A549 treated with dexamethasone at 1 μM for 4 hours (cell line): ENCODE measurements at places on chromosomes 7 and 10. TPM values are rescaled to one million over a fixed set of nuclear protein-coding genes. Genes with fewer than 3 reads are reported as not detected.

BLNK gene
- 0.09 TPM in 1 of 5 replicates, not detected in the others for total RNA-seq

DRGX gene
- total RNA-seq, result 0.05 TPM in 2 of 5 replicates, not detected in the others

LIPN gene
- total RNA-seq, result not detected in 5 replicates

XRCC2 gene
- 3.7 to 5.6 TPM (median 5.2 TPM) in 5 replicates for total RNA-seq

AEBP1 gene
- total RNA-seq, result 0.02 TPM in 1 of 5 replicates, not detected in the others

GHRHR gene
- total RNA-seq, result 0.06 TPM in 1 of 5 replicates, not detected in the others

GCK gene
- total RNA-seq, result not detected in 5 replicates

CUZD1 gene
- total RNA-seq, result 0.63 to 1.2 TPM (median 1.0 TPM) in 5 replicates

FAM25A gene
- not detected in 5 replicates for total RNA-seq

TMEM140 gene
- 0.64 to 1.3 TPM (median 1.1 TPM) in 5 replicates for total RNA-seq

MYO1G gene
- 0.14 to 0.33 TPM (median 0.26 TPM) in 5 replicates for total RNA-seq

BAMBI gene
- total RNA-seq, result 9.3 to 12.6 TPM (median 11.3 TPM) in 5 replicates

CALHM2 gene
- total RNA-seq, result 3.6 to 5.7 TPM (median 4.9 TPM) in 5 replicates

ARMC10 gene
- 21.3 to 31.5 TPM (median 30.0 TPM) in 5 replicates for total RNA-seq

TLL2 gene
- total RNA-seq, result 0.05 to 0.09 TPM (median 0.07 TPM) in 5 replicates

AOC1 gene
- 0.08 TPM in 1 of 5 replicates, not detected in the others for total RNA-seq

CACNA2D1 gene
- 6.0 to 14.6 TPM (median 10.4 TPM) in 5 replicates for total RNA-seq

ATP6V0A4 gene
- total RNA-seq, result 0.20 to 0.27 TPM (median 0.27 TPM) in 5 replicates

VPS37D gene
- 3.1 to 5.0 TPM (median 4.5 TPM) in 5 replicates for total RNA-seq

VIPR2 gene
- 0.03 to 0.10 TPM (median 0.06 TPM) in 5 replicates for total RNA-seq

GIMAP4 gene
- total RNA-seq, result not detected in 5 replicates

CDK14 gene
- total RNA-seq, result 0.07 to 0.61 TPM (median 0.13 TPM) in 5 replicates

CCZ1B gene
- total RNA-seq, result 40.3 to 48.8 TPM (median 43.3 TPM) in 5 replicates
